Astrocyte of the cerebellum (primary cell): ENCODE measurements at places on chromosomes 16 and 17.

DNA sequence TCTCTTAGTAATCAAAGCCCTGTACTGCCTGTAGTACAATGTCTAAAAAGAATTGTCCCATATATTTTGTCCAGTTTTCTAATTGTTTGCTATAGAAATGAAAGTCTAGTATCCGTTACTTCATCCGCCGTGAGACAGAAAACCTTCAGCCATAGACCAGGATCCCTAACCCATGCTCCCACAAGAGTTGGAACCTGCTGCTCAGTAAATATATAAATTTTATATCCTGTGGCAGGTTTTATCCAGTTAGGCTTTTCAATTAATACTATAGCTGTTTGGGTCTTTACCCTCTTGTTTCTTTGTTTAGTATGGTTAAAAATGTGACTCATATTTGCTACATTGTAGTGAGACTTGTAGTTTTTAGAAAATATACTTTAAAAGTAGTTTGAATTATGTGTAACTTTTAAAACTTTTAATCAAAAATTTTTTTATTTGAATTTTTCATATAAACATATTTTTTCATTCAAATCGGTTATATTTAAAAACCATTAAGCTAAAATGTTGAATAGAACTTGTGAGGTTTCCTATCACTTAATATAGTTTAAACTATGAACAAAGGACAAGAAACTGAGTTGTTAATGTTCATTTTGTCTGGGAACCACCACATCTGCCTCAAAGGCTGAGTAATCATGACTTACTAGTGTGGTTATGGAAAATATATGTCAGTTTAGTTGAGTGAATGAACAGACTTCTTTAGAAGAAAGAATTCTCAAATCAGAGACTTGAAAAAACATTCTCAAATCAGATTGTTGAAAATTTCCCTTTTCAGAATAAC is 54.8 kb downstream of the VMP1 start:
- DNase-seq, result no peak

DNA sequence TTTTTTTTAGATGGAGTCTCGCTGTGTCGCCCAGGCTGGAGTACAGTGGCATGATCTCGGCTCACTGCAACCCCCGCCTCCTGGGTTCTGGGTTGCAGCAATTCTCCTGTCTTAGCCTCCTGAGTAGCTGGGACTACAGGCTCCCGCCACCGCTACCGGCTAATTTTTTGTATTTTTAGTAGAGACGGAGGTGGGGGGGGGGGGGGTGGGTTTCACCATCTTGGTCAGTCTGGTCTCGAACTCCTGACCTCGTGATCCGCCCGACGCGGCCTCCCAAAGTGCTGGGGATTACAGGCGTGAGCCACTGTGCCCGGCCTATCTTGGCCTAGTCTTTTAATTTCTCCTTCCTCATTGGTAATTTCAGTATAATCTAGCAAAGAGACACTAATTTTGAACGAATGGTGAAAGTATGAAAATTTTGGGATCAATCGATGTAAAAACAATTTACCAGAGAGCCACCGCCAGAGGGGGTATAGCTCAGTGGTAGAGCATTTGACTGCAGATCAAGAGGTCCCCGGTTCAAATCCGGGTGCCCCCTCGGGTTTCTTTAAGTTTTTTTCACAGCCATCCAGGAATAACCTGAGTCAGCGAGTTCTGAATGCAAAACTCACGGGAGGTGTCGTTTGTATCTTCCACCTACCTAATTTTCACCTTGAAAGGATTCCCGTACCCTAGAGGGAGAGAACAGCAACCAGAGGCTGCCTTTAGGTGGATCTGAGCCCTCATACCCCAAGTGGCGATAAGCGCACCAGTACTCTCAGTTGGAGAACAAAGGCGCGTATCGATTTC is 2.5 kb upstream of the LASP1 start:
- no peak for DNase-seq

GRCh38 chr16:82177555-82177954 is 7.5 kb upstream of the MPHOSPH6 start:
- no peak for DNase-seq

GRCh38 chr16:9071377-9071776 is 20.1 kb upstream of the HAPSTR1 start:
- DNase-seq, result no peak

DNA sequence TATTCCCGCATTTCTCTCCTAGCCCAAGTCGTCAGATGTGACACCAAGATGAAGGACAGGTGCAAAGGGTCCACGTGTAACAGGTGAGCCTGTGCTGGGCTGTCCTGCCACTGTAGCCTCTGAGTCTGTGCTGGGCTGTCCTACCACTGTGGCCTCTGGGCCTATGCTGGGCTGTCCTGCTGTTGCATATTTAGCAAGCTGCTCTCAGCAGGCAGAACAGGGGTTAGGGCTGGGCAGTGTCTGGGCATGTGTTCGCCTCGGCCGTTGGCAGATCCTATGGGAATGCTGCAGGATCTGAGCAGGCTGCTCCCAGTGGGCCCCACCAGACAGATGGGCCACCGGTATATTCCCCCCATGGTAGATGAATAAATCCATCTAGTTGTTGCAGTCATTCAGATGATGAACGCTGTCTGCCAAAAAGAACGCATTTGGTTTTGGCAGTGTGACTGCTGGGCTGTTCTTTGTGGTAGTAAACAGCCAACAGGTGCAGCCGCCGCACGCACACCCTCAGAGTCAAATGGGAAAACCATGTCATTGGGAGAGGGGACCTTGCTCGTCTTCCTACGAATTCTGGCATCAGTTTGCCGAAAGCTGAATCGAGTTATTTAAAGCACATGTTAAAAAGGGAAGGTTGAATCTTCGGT is 49.2 kb downstream of the CRISPLD2 start:
- no peak for DNase-seq

- DNase-seq, result no peak
Measured at GRCh38 chr17:61597607-61598006, 6.6 kb upstream of the NACA2 start.

- no peak for DNase-seq
Measured at GRCh38 chr17:82647593-82648164, 565 bp downstream of the WDR45B start.

DNA sequence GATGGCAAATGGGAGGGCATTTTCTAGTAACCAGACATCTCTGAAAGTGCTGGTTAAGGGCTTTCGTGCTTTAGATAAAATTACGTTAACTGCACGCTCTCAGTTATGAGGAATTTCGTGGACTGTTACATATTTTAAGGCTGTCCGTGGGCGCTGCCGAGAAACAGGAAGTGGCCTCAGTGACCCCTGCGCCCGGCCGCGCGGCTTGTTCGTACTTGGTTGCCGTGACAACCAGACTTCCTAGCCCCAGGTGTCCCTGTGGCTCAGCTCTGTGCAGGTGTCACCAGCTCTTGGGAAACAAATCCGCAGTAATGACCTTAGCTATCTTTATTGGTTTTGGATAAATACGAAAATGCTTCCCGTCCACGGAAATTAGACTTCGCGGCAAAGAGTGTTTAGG is 52.7 kb downstream of the LMF1 start:
- DNase-seq, result no peak

DNA sequence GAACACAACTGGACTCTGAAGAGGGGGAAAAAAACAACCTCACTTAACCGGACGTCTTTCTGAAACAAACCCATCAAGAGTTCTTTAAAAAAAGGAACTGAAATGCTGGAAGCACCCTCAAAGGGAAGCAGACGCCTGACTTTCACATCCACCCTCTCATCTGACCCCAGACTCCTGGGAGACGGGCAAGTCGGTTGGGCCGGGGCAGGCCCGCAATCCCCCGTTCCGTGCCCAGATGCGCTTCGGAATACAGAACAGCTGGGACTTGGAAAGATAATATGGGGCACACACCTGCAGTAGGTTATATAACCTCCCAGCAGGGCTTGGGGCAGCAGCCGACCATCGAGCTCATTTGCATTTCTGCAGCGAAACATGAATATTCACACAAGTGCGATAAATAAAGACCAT is 3.7 kb downstream of the ARHGAP27 start:
- no peak for DNase-seq

- no peak for DNase-seq
Measured at GRCh38 chr16:65285128-65286048, 163.5 kb upstream of the CDH11 start.

- DNase-seq, result no peak
Measured at GRCh38 chr16:27700304-27700995, 150.5 kb downstream of the KATNIP start.

DNA sequence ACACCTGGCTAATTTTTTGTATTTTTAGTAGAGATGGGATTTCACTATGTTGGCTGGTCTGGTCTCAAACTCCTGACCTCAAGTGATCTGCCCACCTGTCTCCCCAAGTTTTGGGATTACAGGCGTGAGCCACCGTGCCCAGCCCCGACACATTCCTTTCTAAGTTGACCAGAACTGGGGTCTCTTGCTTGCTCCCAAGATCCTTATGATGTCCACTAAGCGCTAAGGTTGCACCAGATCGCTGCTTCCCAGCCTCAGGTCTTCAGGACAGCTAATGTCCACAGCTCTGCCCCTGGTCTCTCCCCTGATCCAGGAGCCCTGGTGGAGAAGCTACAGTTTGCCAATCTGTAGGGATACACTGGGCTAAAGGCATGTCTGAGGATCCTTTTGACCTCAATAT is 29.5 kb downstream of the NSMCE1 start:
- no peak for DNase-seq

- DNase-seq, result no peak
Measured at GRCh38 chr17:72063262-72063661, 57.6 kb upstream of the SOX9 start.

DNA sequence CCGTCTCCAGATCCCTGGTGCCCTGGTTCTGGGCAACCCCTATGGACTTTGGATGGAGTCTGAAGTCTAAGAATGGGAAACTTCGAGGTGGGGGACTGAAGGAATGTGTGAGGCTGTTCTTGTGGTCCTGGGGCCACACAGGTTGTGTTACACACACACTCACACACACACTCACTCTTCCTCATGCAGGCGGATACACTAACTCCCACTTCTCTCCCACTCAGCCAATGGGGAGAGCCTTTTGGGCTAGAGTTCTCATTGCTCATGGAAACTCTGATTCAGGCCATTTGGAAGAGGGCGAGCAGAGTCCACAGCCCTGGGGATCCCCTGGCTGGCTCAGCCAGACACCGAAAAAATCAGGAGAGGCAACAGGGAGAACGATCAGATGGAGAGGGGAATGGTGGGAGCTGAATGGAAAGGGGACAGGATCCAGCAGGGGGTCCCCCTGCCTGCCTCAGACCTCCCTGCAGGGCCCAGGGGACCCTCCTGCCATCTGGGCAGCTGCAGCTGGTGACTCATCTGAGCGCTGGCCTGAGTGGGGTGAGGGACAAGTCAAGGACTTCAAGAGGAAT is 9.1 kb downstream of the IGFBP4 start:
- peak; percentile 49 for DNase-seq

- no peak for DNase-seq
Measured at GRCh38 chr17:15650741-15651582, 31.5 kb upstream of the FBXW10B start.

- no peak for DNase-seq
Measured at GRCh38 chr17:7184647-7185046, 5.5 kb upstream of the ASGR1 start.

DNA sequence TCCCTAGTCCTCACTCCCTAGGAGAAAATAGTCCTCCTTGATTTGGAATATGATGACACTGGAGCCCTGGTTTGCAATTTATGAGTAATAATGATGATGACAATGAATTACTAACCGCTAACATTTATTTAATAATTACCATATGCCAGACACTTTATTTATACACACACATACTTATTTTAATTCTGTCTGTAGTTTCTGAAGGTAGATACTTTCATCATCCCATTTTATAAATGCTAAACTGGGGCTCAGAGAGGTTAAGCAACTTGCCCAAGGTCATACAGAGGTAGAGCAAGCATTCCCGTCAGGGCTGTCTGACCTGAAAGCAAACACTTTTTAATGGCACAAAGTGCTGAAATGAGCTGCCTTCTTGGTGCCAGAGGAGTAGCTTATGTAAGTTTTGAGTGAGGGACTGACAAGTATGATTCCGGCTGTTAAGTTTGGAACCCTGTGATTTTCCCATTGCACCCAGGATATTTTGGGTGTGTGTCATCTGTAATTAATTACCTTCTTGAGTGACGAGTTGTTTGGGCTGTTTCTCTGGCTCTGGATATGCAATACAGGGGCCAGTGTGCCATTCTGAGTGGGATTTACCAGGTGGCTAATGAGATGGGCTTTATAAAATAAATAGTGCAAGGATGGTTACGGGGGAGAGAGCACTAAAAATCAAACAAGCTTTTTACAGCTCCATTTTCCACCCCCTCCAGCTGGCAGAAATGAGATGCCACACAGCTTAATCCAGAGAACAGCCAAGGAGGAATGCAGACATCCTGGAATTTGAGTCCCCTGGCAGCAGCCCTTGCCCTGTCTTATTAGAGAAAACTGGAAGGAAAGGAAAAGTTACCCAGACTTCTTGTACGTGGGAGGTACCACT is 211.8 kb downstream of the SNX29 start:
- no peak for DNase-seq

DNA sequence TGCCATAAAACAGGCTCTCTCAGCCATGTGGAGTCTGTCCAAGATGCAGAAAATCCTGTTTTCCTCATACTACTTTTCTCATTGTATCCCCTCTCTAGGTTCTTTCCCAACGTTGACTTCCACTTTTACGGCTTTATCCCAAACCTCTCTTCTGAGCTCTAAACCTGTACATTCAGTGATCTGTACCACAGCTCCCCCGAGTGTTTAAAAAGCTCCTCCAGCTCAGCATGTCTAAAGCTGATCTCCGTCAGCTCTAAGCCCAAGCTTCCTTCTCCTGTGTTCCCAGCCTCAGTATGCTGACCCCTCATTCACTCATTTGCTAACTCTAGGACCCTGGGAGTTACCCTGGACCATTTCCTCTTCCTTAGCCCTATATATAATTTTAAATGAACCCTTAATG is 144.6 kb downstream of the DNAH9 start:
- no peak for DNase-seq

- DNase-seq, result no peak
Measured at GRCh38 chr16:27408012-27408601, 6.1 kb downstream of the IL21R start.

DNA sequence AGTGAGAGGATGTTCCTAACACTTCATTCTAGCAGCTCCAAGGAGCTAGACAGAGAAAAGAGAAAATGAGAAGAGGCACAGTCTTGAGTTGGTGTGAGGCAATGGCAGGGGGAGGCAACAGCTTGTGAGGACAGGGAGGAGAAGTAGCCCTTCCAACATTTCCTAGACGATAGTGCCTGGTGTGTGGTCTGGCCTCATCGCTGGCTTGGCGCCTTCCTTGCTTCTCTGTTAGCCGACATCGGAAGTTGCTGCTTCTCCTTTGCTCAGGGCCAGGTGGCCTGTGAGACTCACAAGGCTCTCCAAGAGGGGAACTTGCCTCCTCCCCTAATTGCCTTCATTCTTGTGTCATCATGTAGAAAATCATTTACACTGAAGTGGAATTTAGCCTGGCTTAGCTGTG is 208.7 kb downstream of the MAP2K4 start:
- no peak for DNase-seq

DNA sequence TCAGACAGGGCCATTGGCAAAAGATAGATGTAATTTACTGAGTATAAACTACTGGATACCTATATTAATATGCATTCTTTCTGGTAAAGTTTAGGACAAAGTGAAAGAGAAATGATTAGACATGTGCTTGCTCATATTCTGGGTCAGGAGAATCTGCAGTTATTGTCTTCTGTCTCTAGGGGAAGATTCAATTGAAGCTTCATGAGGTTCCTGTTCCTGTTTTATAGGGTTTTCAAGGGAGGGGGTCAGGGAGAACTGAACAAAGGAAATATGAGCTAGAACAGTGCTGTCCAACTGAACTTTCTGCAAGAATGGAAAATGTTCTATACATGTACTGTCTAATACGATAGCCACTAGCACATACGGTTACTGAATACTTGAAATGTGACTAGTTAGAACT is 59.3 kb upstream of the CORO6 start:
- DNase-seq, result no peak
